Aortic smooth muscle cell (primary cell): ENCODE measurements at places on chromosomes 6 and 20. TPM values are rescaled to one million over a fixed set of nuclear protein-coding genes. Genes with fewer than 3 reads are reported as not detected.

PSORS1C2 gene
- not detected in 2 replicates for total RNA-seq

RIPPLY2 gene
- total RNA-seq, result not detected in 2 replicates

SLPI gene
- 0.66 TPM in 1 of 2 replicates, not detected in the other for total RNA-seq

LY6G6D gene
- total RNA-seq, result not detected in 2 replicates

TM9SF4 gene
- total RNA-seq, result 24.3 TPM in 2 replicates

HLA-G gene
- total RNA-seq, result not detected in 2 replicates

CFB gene
- 20.3 and 31.2 TPM in 2 replicates for total RNA-seq

HFE gene
- 16.8 and 18.8 TPM in 2 replicates for total RNA-seq
